ENCODE measurements at places on chromosomes 11 and 22. TPM values are rescaled to one million over a fixed set of nuclear protein-coding genes. Genes with fewer than 3 reads are reported as not detected.
A peak's percentile ranks its signal among the peaks of the same experiment; 100 is the strongest.

Gene EFCAB6
- 8.6 TPM for total RNA-seq

- no peak for DNase-seq
Observed at GRCh38 chr11:35553831-35554230, 28.4 kb upstream of the PAMR1 start.

Gene RFPL3
- not detected for total RNA-seq

- DNase-seq = no peak
Observed at GRCh38 chr11:134276396-134277182, 410 bp downstream of the GLB1L3 start.

GRCh38 chr11:123479048-123479837, 49.2 kb downstream of the GRAMD1B start:
- no peak for DNase-seq

DNA sequence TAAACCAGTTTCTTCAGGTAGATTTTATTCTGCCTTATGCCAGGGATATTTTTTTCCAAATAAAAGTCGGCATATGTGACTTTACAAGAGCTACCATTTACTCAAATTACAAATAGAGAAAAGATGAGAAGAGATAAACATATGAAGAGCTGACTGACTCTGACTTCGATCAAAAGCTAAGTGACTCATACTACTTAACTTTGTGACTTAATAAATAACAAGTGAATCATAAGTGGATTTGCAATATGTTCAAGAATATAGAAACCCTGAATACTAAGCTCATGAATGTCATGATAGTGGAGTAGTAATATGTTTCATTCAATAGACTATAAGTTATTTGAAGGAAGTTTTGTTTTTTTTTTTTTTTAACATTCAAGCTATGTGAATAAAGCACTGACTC, 130.5 kb upstream of the ANO3 start:
- DNase-seq = no peak

DNA sequence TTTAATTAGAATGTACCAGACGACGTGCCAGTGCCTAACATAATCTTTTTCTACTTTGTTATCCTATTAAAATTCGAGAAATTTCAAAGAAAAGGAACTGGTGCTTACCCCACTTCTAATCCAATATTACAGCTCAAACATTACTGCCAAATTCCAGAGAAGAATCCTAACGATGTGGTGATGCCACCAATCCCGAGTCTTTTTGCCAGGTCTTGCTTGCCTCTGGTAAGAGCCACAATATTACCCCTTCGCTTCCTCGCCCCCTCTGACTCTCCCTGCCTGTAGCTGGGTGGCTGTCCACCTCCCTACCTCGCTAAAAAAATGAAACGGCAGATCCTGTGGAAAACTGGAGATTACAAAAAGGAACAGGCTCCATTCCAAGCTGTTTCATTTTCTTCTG, 49.4 kb upstream of the TBCEL start:
- DNase-seq = no peak

Gene USP2
- not detected for total RNA-seq

- DNase-seq = peak; percentile 69
Observed at GRCh38 chr22:46036558-46037408, 59.8 kb upstream of the WNT7B start.

DNA sequence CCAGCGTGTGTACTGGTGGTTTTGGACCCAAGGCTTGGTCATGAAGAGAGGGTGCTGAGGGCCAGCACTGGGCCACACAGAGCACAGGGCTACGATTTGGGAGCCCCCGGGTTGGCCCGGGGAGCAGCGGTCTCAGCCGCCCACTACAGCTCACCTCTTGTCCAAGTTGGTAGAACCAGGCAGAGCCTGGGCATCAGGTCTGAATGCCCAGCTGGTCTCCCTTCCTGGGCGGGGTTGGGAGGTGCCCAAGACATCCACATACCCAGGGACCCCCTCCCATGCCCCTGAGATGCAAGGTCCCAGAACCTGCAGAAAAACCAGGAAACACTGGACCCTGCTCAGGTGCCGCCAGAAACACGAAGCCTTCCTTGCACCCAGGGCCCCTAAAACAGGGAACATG, 18.0 kb downstream of the CELSR1 start:
- DNase-seq = no peak

Gene GAB4
- not detected for total RNA-seq

Gene ROBO4
- total RNA-seq = 51.5 TPM

Gene RIMBP3B
- total RNA-seq = not detected

Gene VPREB1
- not detected for total RNA-seq

GRCh38 chr22:22013559-22014284, 31.1 kb upstream of the TOP3B start:
- no peak for DNase-seq

Gene GALNT18
- 53.5 TPM for total RNA-seq

Gene HSPB2
- not detected for total RNA-seq

Gene MUC15
- not detected for total RNA-seq

GRCh38 chr11:132187386-132187785, 817.0 kb downstream of the NTM start:
- no peak for DNase-seq

DNA sequence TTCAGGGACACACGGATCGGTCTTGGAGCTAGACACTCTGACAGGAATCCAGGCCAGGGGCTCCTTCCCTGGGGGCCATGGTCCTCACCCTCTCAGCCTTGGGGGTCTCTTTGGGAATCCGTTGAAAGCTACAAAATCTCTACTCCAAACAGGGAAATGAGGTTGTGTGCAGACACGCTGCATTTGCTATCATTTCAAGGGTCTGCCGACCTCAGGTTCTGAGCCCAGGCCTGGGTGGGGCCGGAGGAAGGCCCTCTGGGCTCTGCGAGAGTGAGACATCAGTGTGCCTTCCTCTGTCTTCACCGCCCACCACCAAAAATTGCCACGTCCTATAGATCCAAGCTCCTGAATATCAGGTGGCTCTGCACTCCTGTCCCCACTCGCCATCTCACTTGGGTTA, 74.4 kb upstream of the FGF3 start:
- DNase-seq = no peak

Gene OSBPL5
- total RNA-seq = 92.0 TPM

- no peak for DNase-seq
Observed at GRCh38 chr11:44941259-44942021, 9.2 kb downstream of the TP53I11 start.

DNA sequence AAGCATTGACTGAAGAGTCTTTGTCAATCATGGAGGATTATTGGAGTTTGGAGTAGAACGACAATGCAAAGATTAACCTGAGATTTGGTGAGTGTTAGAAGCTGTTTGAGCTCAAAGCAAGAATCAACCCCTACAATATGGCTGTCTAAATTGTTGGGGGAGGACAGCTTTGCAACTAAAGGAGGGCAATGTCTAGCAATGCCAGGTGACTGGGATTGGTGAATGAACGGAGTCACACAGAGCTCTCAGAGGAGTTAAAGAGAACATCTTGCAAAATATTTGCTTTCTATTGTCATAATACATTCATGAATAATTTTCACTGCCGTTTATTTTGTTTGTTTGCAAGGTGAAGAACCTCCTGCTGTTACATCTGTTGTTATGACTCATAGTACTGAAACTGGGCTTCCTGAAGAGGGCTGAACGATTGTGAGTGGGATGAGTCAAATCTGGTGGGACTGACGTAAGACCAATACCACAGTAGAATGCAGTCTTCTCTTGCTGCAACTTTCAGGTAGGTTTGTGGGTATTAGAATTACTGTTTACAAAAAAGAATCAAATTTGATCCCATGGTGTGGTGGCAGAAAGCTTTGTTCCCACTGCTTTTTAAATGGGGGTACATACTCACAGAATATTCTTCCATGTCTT, 281.9 kb downstream of the CADM1 start:
- DNase-seq = no peak

DNA sequence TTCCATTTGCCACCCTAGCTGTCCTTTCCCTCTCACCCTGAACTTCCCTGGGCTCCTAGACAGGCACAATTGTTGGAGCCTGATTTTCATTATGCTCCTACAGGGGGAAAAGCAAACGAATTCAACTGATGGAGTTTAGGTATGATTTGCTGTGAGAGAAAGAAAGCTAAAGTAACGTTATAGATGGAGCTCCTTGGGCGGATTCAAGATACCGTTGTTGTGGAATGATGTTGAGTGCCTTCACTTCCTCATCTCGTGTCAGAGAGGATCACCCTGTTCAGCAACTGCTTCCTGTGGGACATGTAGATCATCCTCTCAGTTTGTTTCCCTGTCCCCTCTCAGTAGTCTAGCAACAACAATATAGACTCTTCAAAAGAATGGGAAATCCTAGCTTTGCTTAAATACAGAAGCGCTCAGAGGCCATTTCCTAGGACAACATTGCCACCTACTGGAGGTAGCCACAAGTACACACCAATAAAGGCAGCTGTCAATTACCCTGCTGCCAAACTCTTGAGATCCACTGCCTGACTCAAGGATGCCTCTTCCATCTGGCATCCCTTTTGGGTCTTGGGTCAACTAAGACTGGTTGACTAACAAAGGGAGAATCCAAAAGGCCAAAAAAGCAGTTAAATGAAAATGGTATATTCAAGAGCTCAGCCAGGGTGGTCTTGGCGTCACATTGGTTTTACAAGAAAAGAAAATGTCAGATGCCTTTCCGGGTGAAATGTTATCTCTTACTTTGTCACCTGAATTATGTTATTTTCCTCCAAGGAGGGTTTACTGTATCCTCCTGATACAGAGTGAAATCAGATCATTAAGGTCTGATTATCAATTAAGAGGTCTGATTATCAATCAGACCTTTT, 13.5 kb upstream of the DTX4 start:
- DNase-seq = no peak

GRCh38 chr11:68194675-68195294, 18.3 kb downstream of the KMT5B start:
- DNase-seq = no peak

Gene DAGLA
- total RNA-seq = 5.3 TPM

GRCh38 chr11:96967616-96968015, 577.8 kb downstream of the JRKL start:
- DNase-seq = no peak

Gene DUSP8
- total RNA-seq = 27.0 TPM

Gene TUB
- 12.9 TPM for total RNA-seq

Gene PRODH
- 1.4 TPM for total RNA-seq

Gene EXPH5
- 1.1 TPM for total RNA-seq

DNA sequence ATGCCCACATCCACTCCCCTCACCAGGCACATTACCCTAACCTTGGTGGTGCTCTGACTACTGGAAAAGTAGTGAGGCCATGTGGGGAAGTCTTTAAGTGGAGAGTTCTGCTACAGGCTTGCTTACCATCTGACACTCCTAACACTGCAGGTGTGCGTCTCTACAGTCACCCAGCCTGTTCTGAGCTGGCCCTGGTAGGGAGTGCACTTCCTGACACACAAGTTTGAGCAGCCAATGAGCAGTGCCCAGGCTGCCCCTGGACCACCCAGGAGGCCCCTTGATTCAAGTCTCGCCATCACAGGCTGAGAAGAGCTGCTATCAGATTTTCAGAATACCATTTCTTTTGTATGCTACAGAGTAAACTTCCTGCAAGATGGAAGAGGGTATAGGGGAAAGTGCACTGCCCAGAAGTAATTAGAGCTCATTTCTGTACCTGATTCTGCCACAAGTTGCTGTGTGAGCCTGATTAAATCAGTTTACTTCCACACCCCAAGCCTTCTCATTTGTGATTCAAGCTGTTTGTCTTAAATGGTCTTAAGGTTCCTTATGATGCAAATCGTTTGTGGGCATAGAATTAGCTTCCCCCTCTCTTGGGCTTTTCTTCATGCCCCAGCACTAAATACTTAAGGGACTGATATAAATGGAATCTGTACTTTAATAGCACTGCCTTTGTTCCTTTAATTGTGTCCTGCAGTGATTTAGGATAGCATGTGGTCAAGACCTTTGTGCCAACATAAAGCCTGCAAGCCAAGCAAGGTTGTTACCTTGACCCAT, 22.2 kb downstream of the OPCML start:
- no peak for DNase-seq

GRCh38 chr11:2277933-2278523, 7.6 kb upstream of the ASCL2 start:
- DNase-seq = no peak

DNA sequence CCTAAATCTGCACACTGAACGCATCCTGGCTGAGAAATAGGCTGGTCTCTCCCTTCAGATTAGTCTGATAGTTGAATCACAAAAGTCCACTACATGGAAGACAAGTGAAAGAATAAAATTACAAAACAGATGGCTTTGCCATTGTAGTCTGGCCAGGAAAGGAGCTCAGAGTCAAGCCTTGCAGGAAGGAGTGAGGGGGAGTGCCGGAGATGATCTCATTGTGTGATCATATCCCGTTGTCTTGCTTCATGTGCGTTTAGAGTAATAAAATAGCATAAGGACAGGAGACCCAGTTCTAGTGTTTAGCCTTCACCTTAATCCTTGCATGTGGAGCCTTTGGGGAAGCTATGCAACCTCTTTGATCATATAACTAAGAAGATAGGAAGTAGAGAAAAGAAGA, 666.7 kb upstream of the RAG2 start:
- no peak for DNase-seq

- DNase-seq = no peak
Observed at GRCh38 chr11:44916331-44916730, 34.4 kb downstream of the TP53I11 start.

DNA sequence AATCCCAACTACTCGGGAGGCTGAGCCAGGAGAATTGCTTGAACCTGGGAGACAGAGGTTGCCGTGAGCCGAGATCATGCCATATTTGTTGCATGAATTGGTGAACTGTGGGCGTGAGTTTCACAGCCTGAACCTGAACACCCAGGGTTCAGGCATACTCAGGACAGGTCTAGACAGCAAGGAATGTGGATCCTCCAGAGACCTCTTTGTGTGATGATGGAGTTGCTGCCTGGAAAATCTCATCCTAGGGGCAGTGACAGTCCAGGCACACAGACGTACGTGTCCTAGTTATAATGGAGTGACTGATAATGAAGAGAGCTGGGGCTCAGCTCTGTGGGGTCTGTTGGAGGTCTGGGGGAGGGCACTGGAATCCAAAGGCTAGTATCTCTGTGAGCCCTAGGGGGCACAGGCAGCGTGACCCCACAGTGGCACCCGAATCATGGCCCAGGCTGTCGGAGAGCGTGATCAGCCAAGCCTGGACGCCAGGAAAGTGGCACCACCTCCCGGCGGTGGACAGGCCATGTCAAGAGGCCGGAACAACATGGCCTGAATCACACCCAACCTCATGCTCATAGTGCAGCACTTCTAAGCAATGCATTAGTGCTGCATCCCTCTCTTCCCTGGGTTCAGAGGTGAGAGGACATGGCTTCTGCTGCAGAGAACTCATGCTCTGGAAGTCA, 31.7 kb downstream of the RIBC2 start:
- no peak for DNase-seq

DNA sequence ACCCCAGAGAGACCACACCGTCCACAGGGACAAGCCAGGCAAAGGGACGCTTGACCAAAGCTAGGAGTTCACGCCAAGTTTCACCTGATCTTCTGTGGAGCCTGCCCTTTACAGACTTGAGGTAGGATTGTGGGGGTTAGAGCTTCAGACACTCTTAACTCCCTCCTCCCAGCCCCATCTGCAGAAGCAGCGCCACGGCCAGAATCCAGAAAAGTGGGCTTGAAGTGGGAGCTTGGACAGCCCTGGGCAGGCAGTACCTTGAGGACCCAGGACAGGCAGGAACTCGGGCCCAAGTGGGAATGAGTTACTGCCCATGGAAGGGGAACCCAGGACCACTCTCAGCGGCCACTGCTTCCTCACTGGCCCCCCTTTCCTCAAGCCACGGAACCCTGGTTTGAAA, 695.9 kb downstream of the TBC1D22A start:
- DNase-seq = no peak

GRCh38 chr11:17386331-17387084, 2.0 kb downstream of the KCNJ11 start:
- peak; percentile 84 for DNase-seq
